ENCODE measurements at places on chromosomes 7 and 10. TPM values are rescaled to one million over a fixed set of nuclear protein-coding genes. Genes with fewer than 3 reads are reported as not detected.

CLCN1 gene
- not detected for polyA plus RNA-seq

PCDH15 gene
- not detected for polyA plus RNA-seq

PLPP4 gene
- not detected for polyA plus RNA-seq

CCDC172 gene
- polyA plus RNA-seq, result not detected

HOXA7 gene
- not detected for polyA plus RNA-seq

MGAM2 gene
- polyA plus RNA-seq, result not detected

DNA sequence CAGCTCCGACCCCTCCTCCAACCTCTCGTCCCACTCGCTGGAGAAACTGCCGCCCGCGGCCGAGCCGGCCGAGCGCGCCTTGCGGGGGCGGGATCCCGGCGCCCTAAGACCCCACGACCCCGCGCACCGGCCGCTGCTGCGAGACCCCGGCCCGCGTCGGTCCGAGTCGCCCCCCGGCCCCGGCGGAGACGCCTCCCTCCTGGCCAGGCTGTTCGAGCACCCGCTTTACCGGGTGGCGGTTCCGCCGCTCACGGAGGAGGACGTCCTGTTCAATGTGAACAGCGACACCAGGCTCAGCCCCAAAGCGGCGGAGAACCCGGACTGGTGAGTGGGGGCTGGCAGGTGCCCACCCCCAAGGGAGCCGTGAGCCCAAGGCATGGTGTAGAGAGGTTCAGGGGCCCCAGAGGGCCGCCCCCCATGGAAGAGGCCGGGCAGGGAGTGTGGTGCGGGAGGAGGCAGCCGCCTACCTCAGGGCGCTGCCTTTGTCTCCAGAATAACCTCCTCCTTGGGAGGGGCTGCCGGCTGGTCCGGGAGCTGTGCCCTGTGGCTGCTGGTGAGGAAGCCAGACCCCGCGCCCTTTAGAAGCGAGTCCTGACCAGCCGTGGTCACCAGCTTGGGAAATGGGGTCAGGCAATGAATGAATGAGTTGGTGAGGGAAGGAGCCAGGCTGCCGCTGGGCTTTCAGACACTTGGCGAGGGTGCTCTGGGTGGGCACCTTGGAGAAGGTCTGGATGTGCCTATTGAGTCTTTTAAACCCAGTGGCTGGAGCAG, 1.3 kb downstream of the FAM20C start:
- H3K4me3 ChIP-seq, result peak overlapping the region; percentile 72
- H3K27ac ChIP-seq, result no peak overlapping the region
- no peaks in the 10 kb centered on the region for H3K4me1 ChIP-seq
- DNase-seq, result no peak
- H3K36me3 ChIP-seq, result no peaks in the 10 kb centered on the region

DNA sequence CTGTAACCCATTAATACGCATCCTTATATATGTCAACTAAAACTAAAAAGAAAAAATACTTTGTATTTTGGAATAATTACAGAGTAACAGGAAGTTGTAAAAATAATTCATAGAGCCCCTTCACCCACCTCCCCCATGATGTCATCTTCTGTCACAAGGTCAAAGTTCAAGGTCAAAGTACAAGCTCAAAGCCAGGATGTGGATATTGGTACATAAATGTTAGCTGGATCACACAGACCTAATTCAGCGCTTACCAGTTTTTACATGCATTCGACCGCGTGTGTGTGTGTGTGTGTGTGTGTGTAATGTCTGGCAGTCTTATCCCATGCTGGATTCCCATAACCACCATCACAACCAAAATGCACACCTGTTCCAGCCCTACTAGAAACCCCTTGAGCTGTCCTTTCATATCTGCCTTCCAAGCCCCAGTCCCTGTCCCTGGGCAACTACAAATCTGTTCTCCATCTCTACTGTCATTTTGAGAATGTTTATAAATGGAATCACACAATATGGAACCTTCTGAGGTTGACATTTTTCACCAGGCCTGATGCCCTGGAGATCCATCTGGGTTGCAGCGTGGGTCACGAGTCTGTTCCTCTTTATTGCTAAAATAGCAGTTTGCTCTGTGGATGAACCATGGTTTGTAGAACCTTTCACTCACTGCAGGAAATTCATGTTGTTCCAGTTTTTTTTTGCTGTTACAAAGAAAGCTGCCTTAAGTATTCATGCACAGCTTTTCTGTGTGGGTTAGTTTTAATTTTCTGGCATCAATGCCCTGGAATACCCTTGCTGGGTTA, 153.6 kb upstream of the PITRM1 start:
- DNase-seq, result no peak
- H3K36me3 ChIP-seq, result no peaks in the 10 kb centered on the region
- H3K27me3 ChIP-seq, result no peaks in the 10 kb centered on the region
- H3K4me3 ChIP-seq, result no peak overlapping the region
- H3K4me1 ChIP-seq, result no peaks in the 10 kb centered on the region
- H3K27ac ChIP-seq, result no peak overlapping the region

DNA sequence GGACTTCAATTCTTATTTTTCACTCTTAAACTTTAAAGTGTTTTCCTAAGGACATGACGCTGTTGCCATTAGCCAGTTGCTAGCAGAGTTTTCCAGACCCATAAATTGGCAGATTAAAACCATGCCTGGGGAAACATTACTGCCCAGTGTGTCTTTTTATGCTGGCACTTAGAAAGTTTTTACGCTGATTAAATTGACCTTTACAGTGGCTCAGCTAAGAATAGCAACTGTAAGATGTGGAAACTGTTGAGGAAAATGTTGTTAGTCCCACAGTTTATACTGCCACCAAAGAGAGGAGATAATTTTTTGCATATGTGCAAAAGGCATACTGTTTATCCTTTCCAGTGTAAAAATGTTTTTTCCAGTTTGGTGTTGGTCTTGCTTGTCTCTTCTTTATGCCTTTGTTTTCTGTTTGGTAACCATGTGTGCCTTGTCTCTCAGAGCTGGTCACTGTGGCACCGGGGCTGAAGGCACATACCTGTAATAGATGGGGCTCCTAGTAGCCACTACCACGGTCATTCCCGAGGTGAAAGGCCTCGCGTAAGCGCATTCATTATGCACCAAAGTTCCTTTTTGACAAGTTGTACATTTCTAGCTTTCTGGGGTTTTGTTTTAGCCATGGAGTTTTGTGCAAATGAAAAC, 45.3 kb downstream of the CYP17A1 start:
- peaks cover 45% of the 10 kb centered on the region for H3K4me1 ChIP-seq
- no peaks in the 10 kb centered on the region for H3K27me3 ChIP-seq
- DNase-seq, result no peak
- H3K36me3 ChIP-seq, result peaks cover 4% of the 10 kb centered on the region
- no peak overlapping the region for H3K27ac ChIP-seq

DNA sequence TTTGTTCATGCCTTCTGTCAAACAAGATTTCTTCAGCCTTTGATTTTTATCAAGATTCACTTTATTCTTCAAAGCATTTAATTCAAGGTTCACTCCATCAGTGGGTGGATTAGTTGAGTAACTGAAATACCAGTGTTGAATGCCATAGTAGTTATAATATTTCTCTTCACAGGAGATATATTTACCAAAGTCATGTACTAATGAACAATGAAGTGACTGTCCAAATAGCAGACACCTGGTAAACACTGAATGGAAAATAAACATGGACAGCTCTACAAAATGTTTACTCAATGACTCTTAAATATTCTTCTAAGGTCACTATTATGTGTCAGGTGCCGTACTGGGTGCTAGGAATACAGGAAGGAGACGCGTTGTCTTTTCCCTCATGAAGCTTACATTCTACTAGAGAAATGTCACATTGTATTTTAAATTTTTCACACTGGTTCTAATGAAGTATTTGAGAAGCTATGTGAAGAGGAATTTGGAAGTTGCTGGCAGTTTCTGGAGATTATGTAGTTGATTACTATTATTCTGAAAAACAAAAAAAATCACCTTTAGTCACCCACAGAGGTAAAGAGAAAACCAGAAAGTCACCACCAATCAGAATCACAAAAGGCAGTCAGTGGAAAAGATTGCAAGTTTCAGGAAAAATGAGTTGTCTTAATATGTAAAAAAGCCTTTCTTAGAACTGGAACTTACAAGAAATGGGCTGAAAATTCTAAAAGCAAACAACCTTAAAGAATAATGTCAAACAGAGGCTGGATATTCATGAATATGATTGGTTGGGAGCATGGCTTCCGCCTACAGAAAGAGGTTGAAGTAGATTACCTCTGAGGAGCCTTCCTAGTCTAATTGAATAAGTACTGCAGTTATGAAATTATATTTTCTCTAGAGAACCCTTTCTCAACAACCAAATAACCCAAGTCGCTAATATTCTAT, 84.5 kb downstream of the RTKN2 start:
- H3K4me1 ChIP-seq, result peaks cover 37% of the 10 kb centered on the region
- no peak overlapping the region for H3K27ac ChIP-seq
- DNase-seq, result no peak
- no peaks in the 10 kb centered on the region for H3K27me3 ChIP-seq
- H3K4me3 ChIP-seq, result no peak overlapping the region

DNA sequence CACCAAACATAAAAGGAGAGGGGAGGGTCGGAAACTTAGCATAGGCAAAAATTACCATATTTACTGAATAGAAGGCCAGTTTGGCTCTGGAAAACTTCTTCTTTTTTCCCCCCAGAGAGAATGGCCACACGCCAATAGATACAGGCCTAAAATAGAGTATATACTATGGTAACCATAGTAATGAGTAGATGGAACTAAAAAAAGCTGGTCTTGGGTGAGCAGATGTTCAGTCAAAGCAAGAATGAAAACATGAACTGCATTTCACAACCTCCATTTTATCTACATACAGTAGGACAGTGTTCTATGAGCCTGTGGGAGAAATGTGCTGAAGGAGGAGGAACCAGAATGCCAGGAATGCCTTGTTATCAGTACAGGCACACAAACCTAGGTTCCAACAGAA, 141.7 kb upstream of the SEMA3A start:
- H3K4me1 ChIP-seq, result peaks cover 4% of the 10 kb centered on the region
- no peak for DNase-seq
- no peak overlapping the region for H3K27ac ChIP-seq
- no peaks in the 10 kb centered on the region for H3K36me3 ChIP-seq

DNA sequence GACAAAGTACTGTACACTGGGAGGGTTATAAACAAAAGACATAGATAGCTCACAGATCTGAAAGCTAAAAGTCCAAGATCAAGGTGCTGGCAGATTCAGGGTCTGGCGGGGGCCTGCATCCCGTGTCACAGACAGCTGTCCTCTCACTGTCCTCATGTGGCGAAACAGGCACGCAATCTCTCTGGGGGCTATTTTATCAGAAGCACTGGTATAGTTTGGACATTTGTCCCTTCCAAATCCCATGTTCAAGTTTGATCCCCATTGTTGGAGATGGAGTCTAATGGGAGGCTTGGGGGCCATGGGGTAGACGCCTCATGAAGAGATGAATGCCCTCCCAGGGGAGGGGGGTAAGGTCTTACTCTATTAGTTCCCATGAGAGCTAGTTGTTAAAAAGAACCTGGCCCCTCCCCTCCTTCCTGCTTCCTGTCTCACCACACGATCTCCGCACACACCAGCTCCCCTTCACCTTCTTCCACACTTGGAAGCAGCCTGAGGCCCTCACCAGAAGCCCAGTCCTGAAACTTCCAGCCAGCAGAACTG, 72.5 kb upstream of the UCN3 start:
- peaks cover 5% of the 10 kb centered on the region for H3K27me3 ChIP-seq
- no peak overlapping the region for H3K4me3 ChIP-seq
- DNase-seq, result no peak
- peaks cover 7% of the 10 kb centered on the region for H3K4me1 ChIP-seq
- no peaks in the 10 kb centered on the region for H3K36me3 ChIP-seq
- no peak overlapping the region for H3K27ac ChIP-seq

- no peaks in the 10 kb centered on the region for H3K4me1 ChIP-seq
- no peak overlapping the region for H3K27ac ChIP-seq
- H3K27me3 ChIP-seq, result no peaks in the 10 kb centered on the region
Observed at GRCh38 chr7:53446170-53446569, 410.7 kb downstream of the POM121L12 start.

- peaks cover 4% of the 10 kb centered on the region for H3K27me3 ChIP-seq
- H3K4me1 ChIP-seq, result no peaks in the 10 kb centered on the region
- no peak overlapping the region for H3K27ac ChIP-seq
Observed at GRCh38 chr7:134472572-134473244, 13.8 kb upstream of the AKR1B1 start.
